ENCODE measurements at places on chromosomes 2 and 18.

DNA sequence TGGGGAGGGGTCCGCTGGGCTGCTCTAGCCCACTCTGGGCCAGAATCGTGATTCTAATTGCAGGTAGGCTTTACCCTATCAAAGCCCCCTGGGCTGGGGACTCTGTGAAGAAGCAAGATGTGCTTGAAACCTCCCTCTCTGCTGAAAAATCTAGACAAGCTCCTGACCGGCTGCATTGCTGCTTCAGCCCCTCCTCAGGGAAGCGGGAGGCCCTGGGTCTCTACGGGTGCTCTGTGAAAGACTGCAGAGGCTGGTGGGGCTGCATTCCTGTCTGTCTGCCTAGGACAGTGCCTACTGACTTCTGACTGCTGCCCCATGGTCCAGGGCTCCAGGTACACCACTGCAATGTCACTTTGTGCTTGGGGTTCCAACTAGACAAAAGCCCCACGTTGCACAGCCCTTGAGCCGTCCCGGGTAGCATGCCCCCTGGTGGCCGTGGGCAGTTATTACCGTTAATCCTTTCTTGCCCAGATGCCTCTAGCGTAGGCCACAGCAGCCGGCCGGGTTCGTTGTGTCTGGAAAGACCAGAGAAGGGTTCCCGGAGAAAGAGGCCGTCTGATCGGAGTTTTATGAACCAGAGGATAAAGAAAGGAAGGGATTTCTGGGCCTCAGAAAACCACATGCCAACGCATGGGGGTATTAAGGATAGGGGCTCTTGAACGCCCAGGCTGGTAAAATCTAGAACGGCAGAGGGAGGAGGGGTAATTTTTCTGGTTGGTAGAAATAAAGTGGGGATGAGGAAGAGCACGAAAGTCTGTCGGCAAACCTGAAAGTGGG, 15.9 kb upstream of the C1QL2 start:
- peak; percentile 57 for DNase-seq

- DNase-seq, result no peak
These were observed 63.0 kb downstream of the RBM43 start for GRCh38 chr2:151198645-151199044.

DNA sequence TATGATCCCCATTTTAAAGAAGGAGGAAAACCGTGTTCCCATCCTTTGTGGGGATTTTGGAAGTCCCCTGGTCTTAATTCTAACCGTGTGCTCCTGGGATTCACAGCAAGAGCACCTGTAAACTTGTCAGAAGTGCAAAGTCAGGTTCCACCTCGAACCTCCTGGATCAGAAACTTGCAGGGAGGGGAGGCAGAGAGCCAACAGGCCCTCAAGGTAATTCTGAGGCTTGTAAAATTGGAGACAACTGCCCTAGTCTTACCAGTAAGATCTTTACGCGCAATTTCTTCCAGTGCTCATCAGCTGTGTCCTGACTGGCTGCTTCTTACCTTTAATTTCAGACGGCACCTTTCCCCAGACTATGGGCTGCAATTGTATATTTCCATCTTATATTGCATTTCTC, 113.3 kb upstream of the SEC11C start:
- DNase-seq, result no peak

DNA sequence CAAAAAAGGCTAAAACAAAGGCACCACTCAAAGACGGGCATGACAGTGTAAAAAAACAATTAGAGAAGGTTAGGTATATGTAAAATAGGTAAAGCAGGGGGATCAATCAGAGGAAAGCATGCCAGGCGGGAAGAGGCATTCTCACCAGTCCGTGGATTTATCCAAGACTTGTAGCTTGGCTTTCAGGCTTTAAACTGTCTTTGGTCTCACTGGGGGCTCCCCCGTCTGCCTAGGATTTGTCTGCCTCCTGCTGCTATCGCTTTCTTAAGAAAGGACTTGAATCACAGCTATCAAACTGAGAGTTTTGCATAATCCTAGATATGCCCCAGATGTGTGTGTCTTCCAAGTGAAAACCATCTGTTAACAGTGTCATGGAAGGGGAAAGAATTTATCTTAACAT, 11.1 kb upstream of the GORASP2 start:
- DNase-seq, result no peak

- DNase-seq, result no peak
These were observed 44.7 kb downstream of the PSD4 start for GRCh38 chr2:113218283-113219091.

DNA sequence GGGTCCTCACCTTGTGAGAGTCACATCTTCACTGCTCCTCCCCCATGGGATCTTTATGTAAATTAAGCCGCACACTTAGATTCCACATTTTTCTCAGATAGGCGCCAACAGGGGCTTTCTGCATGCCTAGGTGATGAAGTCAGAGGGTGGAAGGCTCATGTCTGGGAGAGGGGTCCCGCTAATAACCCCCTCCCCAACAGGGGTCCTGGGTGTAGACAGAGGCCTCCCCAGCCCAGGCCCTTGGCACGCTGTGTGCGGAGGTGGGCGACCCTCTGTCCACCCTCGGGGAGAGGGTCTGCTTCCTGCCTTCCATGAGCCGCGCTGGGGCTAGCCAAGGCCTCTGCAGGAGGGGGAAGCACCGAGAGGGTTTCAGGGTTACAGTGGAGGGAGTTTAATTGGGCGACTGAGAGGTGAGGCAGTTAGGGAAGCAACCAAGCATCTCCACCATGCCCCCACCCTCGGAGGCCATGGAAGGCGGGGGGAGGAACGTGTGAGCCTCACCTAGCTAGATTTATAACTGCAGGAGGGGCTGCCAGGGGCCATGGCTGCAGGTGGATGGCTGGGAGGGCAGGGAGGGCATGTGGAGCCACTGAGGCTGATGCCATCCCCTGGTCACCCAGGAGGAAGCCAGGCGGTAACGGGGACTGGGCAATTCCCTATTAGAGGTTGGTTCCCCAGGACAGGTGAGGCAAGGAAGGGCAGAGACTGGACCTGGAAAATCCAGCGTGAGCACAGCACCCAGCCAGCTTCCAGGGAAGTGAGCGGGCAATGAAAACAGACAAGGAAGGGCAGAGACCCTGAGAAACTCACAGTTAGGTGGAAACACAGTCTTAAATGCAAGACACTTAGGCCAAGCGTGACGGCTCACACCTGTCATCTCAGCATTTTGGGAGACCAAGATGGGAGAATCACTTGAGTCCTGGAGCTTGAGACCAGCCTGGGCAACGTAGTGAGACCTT, 7.7 kb upstream of the PXDN start:
- DNase-seq, result no peak

GRCh38 chr2:239239607-239240413, 161.0 kb downstream of the HDAC4 start:
- DNase-seq, result no peak

All from activated CD4-positive, alpha-beta T cell treated with anti-CD3 and anti-CD28 coated beads, Interleukin-2, amount 10 ng/mL, durations not matched to agents 7 days and 5 days (primary cell).